ENCODE measurements at places on chromosomes 11 and 22. TPM values are rescaled to one million over a fixed set of nuclear protein-coding genes. Genes with fewer than 3 reads are reported as not detected.

The TSSK2 gene
- not detected for total RNA-seq

The CYTH4 gene
- total RNA-seq: 0.33 TPM

The RAB36 gene
- 1.4 TPM for total RNA-seq

GRCh38 chr22:32469799-32470212 is 4.8 kb upstream of the FBXO7 start:
- peak; percentile 63 for DNase-seq

DNA sequence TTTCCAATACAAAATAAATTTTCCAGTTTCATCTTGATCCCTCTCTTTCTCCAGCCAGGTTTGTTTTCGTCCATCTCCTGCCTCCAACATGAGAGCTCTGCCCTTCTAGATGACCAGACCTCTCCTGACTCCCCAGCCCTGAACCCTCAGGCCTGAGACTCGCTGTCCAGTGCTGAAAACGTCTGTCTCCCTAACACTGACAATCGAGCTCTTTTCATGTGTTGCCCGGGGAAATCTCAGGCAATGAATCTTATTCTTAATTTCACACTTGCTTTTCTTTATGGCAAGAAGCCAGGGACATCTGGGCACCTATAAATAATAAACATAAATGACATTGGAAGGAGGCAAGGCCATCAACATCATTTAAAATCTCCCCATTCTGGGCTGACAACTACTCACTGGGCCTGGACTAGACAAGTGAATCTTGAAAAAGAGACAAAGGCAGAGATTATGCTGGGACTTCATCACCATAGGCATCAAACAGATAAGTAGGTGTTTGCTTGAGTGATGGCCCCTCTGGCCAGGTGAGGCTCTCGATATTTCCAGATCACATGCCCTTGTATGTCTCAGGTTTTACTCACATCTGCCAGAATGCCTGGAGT is 274.5 kb upstream of the B3GAT1 start:
- DNase-seq: no peak

DNA sequence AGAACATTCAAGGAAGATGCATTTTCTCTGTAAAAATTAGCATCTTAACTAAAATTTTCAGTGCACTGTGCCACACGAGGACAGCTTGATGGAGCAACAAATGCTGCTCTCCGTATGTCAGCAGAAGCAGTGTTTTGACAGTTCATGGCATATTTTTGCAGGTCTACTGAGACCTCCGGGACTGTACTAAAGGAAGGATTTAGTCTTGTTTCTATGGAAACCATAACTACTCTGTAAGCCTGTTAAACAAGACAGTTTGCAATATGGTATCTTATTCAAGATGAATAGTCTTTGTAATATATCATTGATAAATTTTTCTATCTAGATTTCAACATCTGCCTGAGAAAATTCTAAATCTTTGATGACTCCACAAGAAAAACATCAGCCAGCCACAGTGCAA is 184.0 kb upstream of the GUCY1A2 start:
- DNase-seq: no peak

GRCh38 chr22:25120093-25120561 is 79.5 kb upstream of the CRYBB3 start:
- peak; percentile 68 for DNase-seq

GRCh38 chr11:17519061-17519885 is 24.9 kb downstream of the USH1C start:
- no peak for DNase-seq

GRCh38 chr11:44601471-44602370 is 36.3 kb downstream of the CD82 start:
- no peak for DNase-seq

DNA sequence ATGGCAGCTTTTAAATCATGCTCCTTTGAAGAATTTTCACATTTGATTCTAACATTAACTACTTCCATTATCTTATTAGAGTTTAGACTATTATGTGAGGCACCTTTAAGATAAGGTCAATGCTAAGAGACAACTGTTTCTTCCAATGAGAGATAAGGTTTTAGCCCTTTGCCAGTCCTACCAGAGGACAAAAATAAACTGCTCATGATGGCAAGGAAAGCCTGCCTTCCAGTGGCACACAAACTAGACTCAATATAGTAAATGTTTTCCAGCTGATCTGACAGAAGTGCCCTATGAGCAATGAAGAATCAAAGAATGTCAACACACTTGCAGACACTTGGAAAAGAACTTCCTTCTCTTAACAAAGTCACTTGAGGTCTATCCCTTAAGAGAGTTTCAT is 1152.4 kb upstream of the CCDC90B start:
- no peak for DNase-seq

DNA sequence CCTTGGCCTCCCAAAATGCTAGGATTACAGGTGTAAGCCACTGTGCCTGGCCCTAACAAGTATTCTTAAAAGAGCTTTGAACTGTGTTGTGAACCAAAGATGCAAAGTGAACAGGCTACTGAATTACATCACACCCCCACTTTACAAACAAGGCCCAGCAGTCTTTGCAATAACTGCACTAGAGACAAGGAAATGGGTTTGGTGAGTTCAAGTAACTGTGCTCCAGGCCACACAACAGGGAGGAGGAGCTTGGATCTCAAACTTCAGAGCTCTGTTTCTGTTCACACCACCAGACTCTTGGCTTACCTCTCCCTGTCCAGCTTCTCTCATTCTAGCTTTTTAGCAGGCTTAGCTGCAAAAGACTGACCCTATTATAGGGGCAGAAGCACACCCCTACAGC is 30.4 kb upstream of the RASL10A start:
- DNase-seq: no peak

- DNase-seq: no peak
These were observed 5.7 kb downstream of the KCNQ1 start for GRCh38 chr11:2450321-2451041.

GRCh38 chr22:49738566-49738965 is 89.1 kb downstream of the BRD1 start:
- DNase-seq: no peak

- no peak for DNase-seq
These were observed 133.6 kb downstream of the CASP12 start for GRCh38 chr11:104764710-104765045.

- DNase-seq: peak; percentile 42
These were observed 496 bp upstream of the TRAF6 start for GRCh38 chr11:36510594-36510942.

DNA sequence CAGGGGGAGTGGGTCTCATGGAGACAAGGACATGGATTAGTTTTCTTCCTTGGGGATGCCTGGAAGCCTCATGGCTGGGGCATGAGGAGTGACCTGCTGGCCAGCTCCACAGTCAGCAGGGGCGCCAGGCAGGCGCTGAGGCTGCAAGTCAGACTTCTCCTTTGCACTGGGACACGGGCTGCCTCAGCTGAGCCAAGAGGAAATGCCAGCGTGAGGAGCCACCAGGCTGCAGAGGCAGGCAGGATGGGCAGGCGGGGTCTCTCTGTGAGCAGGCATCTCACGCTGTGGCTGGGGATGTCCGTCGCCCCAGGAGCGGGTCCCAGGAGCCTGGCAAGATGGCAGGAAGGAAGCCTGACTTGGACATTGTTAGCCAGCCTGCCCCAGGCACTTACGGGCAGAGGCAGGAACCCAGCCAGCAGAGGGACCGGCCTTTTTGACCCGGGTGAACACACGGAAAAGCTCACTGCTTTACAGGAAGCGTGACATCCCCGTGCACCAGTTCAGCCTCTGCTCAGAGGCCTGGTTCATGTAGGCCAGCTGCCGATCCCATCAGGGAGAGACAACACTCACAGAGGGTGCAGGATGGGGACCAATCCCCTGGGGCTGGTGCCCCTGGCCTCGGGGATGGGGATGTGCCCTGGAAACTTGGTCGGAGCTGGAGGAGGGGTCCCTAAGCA is 10.2 kb downstream of the GNB1L start:
- peak; percentile 72 for DNase-seq

DNA sequence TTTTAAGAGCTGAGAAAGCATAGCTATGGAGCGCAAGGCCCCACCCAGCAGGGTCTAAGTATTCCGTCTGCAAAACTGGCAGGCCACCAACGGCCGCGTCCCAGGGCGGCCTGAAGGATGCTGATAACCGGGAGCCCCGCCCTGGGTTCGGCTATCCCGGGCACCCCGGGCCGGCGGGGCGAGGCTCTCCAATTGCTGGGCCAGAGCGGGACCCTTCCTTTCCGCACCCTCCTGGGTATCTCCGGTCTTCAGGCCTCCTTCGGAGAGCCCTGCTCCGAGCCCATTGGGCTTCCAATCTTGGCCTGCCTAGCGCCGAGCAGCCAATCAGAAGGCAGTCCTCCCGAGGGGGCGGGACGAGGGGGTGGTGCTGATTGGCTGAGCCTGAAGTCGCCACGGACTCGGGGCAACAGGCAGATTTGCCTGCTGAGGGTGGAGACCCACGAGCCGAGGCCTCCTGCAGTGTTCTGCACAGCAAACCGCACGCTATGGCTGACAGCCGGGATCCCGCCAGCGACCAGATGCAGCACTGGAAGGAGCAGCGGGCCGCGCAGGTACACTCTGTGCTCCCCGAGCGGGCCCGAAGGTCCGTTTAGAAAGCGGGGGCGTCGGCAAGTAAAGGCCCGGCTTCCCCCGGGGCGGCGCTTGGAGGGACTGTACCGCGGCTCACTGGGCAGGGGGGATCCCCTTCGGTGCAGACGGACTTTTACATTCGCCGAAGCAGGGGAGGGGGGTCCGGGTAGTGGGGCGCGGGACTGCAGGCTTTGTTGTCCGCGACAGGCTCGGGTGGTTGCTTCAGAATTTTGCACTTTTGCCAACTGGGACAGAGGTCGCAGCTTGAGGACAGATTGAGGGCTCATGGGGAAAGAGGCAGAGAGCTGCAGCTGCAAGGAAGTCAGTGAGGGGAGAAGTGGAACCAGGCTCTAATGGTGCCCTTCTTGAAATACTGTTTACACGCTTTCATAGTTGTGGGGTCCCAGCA is at the start of gene CAT:
CAT (plus strand) TSS at position 406 of the 979 bp plus-strand sequence; CDS start at position 486, 80 bp downstream.
- peak; percentile 96 for DNase-seq

All from HT1080 (cell line).